ENCODE measurements at places on chromosomes 13 and 19.

DNA sequence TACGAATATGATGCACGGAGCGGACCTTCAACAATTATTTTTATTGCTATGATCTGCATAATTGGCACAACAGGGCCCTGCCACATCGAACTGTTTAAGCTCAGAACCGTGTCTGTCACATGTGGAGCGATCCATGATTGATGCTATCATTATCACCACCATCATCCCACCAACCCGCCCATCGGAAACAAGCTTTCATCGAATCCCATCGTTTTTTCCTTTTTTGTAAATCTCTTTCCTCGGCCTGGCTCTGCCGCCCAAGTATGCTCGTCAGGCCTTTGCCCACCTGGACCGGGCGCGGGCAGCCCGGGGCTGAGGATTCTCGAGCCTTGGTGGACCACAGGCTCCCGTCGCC lies 533 bp upstream of the DCAF15 start:
- DNase-seq, result no peak
- no peaks in the 10 kb centered on the region for H3K27me3 ChIP-seq
- H3K4me3 ChIP-seq, result peak overlapping the region; percentile 84
- H3K27ac ChIP-seq, result no peak overlapping the region

- H3K27ac ChIP-seq, result no peak overlapping the region
- no peaks in the 10 kb centered on the region for H3K4me1 ChIP-seq
- H3K36me3 ChIP-seq, result no peaks in the 10 kb centered on the region
- no peaks in the 10 kb centered on the region for H3K27me3 ChIP-seq
- DNase-seq, result no peak
These were observed 68.0 kb upstream of the CEACAM8 start for GRCh38 chr19:42662712-42663111.

DNA sequence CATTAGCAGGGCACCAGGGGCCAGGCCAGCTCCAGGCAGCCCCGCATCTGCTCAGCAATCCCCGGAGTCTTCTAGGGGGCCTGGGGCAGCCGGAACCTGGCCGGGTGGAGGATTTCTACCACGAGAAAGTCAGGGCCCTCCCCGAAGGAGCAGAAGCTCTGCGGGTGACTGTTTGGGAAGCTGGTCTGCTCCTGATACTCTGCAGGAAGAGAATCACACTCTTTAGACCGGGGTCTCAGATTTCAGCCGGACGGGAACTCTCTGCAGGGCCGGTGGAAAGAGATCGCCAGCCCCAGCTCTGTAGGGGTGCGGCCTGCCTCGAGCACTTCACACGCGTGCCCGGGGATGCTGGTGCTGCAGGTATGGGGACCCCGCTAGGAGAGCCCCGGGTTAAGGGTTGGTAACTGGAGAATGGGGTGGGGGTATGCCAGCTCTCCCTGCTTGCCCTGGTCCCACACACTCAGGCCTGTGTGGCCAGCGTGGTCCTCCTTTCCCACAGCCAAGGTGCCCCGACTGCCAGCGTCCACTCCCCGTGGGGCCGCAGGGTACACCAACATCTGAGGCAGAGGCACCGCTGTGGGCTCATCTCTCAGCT lies 20.1 kb downstream of the RASA3 start:
- H3K4me3 ChIP-seq, result no peak overlapping the region
- peak; percentile 43 for DNase-seq
- no peaks in the 10 kb centered on the region for H3K36me3 ChIP-seq

GRCh38 chr13:97561182-97561581 lies 127.2 kb downstream of the RAP2A start:
- no peaks in the 10 kb centered on the region for H3K4me1 ChIP-seq
- no peaks in the 10 kb centered on the region for H3K27me3 ChIP-seq
- no peaks in the 10 kb centered on the region for H3K36me3 ChIP-seq
- no peak overlapping the region for H3K4me3 ChIP-seq
- DNase-seq, result no peak

DNA sequence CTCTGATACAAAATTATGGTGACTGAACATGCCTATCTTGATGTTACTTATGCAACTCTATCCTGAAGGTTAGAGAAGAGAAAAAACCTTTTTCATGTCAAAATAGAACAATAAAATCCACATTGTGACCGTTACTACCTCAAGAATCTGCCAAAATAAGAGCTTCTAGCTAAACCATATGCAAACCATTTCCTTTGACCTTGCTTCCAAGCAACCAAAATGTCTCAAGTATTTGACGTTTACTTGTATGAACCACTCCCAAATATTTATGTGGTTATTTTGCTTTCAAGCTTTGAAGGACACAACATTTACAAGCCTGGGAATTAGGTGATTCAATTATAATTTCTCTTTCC lies 13.9 kb downstream of the FOXO1 start:
- peaks cover 4% of the 10 kb centered on the region for H3K4me1 ChIP-seq
- H3K36me3 ChIP-seq, result no peaks in the 10 kb centered on the region
- H3K27ac ChIP-seq, result no peak overlapping the region
- H3K4me3 ChIP-seq, result no peak overlapping the region
